Fibroblast of gingiva (primary cell): ENCODE measurements at places on chromosomes 7 and 10.

GRCh38 chr7:107926481-107926880 is 35.5 kb downstream of the DLD start:
- DNase-seq = no peak

- DNase-seq = peak; percentile 97
Observed at GRCh38 chr7:47757921-47758411, 176.1 kb upstream of the TNS3 start.

DNA sequence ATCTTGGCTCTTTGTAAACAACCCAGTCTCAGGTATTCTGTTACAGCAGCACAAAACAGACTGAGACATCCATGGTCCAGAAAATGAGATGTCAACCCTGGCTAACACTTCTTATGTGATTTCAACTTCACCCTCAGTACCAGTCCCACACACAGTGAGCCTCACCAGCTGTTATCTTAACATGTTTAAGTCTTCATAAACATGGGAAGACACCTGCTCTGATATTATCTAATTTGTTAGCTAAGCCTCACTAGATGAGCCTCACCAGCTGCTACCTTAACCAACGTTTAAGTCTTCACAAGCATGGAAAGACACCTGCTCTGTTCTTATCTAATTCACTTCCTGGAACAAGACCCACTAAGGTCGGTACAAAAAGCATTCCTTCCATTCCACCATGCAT is 130.8 kb downstream of the CALN1 start:
- no peak for DNase-seq

GRCh38 chr7:114130866-114131265 is 212.1 kb upstream of the PPP1R3A start:
- peak; percentile 37 for DNase-seq

DNA sequence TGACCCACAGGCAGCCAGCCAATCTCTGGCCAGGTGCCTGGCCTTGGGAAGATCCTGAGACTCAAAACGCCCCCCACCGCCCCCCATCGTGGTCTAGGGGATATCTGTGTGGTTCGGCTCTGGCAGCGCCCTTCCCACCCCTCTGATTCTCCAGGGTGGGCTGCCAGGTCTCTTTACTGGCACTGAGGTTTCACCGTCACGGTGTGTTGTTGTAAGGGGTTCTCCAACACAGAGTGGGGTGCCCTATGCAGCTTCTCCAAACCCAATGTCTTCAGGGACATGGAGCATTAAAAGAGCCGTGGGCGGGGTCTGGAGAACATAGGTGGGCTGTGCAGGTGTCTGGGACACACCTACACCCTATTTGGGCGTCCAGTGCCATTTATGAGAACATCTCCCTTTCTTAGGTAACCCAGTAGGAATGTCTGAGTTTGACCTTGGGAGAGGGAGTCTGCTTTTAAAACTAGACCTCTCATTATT is 1.5 kb downstream of the MAFK start:
- DNase-seq = no peak

- peak; percentile 10 for DNase-seq
Observed at GRCh38 chr10:42304341-42304740, 334.0 kb downstream of the ZNF33B start.
